Activated naive CD4-positive, alpha-beta T cell treated with anti-CD3 and anti-CD28 coated beads, Interleukin-2, amount 10 ng/mL, durations not matched to agents 7 days and 5 days (primary cell): ENCODE measurements at places on chromosomes 13 and 19.

- H3K4me3 ChIP-seq, result no peak overlapping the region
- no peaks in the 10 kb centered on the region for H3K27me3 ChIP-seq
- no peaks in the 10 kb centered on the region for H3K36me3 ChIP-seq
- H3K27ac ChIP-seq, result no peak overlapping the region
These were observed 1551.9 kb downstream of the EFNB2 start for GRCh38 chr13:104983601-104984000.

GRCh38 chr13:80881942-80882445 lies 541.1 kb upstream of the SPRY2 start:
- no peaks in the 10 kb centered on the region for H3K36me3 ChIP-seq
- no peak for DNase-seq
- H3K27me3 ChIP-seq, result no peaks in the 10 kb centered on the region

DNA sequence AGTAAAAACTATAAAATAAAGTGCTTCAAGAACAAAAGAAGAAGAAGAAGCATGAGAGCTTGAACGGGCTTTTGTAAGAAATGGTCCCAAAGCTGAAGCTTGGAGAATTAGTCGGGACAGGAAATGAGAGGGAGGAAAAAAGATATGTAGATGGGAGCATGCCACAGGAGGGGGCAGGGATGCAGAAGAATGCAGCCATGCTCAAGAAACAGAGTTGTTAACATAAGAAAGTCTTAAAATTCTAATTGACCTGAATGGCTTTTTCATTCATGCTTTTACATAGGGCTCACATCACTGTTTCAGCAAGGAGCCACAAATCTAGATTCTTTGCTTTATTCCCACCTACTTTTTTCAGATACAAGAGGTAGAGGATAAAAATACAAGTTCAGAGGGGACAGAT lies 27.7 kb upstream of the NBEA start:
- H3K36me3 ChIP-seq, result no peaks in the 10 kb centered on the region
- no peak for DNase-seq
- no peak overlapping the region for H3K4me3 ChIP-seq

DNA sequence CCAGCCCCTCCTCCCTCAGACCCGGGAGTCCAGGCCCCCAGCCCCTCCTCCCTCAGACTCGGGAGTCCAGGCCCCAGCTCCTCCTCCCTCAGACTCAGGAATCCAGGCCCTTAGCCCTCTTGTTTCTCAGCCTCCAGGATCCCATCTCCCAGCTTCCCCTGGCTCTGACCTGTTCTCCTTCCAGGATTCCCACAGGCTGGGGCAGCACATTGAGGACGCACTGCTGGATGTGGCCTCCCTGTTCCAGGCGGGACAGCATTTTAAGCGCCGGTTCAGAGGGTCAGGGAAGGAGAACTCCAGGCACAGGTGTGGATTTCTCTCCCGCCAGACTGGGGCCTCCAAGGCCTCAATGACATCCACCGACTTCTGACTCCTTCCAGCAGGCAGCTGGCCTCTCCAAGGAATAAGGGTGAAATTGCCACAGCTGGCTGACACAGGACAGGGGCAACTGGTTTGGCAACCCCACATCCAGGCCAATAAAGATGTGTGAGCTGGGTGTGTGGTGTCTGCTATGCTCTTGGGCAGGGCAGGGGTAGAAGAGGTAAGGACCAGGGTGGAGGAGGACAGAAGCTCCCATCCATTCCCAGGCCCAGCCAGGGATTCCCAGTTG lies 22.4 kb downstream of the CPT1C start:
- H3K27me3 ChIP-seq, result peaks cover 16% of the 10 kb centered on the region
- peaks cover 3% of the 10 kb centered on the region for H3K36me3 ChIP-seq
- no peak overlapping the region for H3K4me3 ChIP-seq
- peaks cover 14% of the 10 kb centered on the region for H3K4me1 ChIP-seq
- no peak for DNase-seq

DNA sequence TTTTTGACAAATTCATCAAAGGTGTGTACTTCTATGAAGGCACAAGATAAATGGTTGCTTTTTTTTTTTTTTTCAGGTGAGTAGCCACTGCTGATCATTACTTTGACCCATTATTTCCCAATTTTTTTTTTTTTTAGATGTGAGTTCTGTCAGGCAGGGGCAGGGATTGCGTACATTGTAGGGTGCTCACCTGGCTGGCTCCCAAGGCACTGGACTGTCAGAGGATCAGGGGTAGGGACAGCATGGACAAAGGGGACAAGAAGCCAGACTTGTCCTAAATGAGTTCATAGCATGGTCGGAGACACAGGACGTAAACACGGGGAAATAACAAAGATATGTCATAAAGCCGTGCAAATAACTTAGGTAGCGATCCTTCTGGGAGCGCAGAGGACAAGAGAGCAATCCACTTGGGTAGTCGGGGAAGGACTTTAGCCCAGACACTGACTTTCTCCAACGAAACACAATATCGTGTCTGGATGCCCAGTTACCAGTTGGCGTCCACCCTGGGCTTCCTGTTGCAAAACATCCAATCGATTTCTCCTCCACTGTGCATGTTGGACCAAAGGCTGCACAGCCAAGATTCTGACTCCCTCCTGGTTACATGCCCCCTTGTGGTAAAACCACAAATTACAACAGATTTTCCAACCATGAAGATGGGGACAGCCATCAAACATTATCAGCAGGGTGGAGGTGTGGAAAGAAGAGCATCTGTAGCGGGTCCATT lies 27.5 kb upstream of the KATNAL1 start:
- DNase-seq, result peak; percentile 31
- H3K4me1 ChIP-seq, result peaks cover 4% of the 10 kb centered on the region
- no peak overlapping the region for H3K27ac ChIP-seq
